Kidney epithelial cell (primary cell): ENCODE measurements at places on chromosomes 5 and 9. TPM values are rescaled to one million over a fixed set of nuclear protein-coding genes. Genes with fewer than 3 reads are reported as not detected.

- no peak for DNase-seq
Observed at GRCh38 chr5:174229068-174229467, 183.6 kb downstream of the NSG2 start.

GRCh38 chr9:19493174-19493811 is 84.5 kb downstream of the ACER2 start:
- no peak for DNase-seq

- no peak for DNase-seq
Observed at GRCh38 chr5:172680921-172681320, 39.9 kb downstream of the NEURL1B start.

DNA sequence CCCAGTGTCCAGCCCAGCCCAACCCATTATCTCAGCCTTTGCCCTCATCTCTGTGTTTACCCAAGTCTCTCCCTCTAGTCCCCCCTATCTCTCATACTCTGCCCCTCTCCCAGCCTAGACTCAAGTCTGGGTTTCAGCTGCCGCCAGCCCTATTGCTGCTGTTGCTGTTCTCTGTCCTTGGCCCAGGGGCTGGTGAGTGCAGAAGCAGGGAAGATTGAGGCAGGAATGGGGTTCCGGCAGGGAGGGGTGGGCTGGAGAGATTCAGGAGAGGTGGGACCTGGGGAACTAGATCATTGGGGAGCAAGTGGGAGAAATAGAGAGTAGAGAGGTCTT is 702 bp downstream of the TMEM8B start:
- no peak for DNase-seq

GRCh38 chr5:132662925-132663770 is 5.2 kb downstream of the IL13 start:
- no peak for DNase-seq

GRCh38 chr9:23826120-23826629 is at the start of gene ELAVL2:
ELAVL2 (minus strand) TSS chr9:23826240; CDS start chr9:23762234, 64,006 bp downstream.
- peak; percentile 77 for DNase-seq

- DNase-seq: no peak
Observed at GRCh38 chr5:82168294-82168693, 109.9 kb downstream of the RPS23 start.

DNA sequence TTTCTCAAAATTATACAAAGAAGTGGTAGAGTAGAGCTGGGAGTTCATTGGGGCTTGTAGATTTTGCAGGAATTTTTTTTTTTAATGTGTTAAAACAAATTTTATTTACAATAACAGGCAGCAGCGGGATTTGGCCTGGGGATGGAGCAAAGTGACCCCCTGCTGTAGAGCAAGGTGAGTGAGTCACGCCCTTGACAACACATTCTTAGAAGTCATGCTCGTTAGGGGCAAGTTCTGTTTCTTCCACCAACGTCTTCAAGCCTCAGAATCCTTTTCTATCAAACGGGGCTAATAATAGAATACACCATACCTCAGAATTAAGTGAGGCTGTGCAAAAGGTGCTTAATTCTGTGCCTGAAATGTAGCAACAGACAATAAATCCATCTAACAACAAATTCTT is 1.1 kb upstream of the ANKDD1B start:
- DNase-seq: no peak

- DNase-seq: no peak
Observed at GRCh38 chr9:94900222-94901018, 173.9 kb downstream of the AOPEP start.

GRCh38 chr9:135265931-135266330 is 178.5 kb downstream of the OLFM1 start:
- DNase-seq: no peak

DNA sequence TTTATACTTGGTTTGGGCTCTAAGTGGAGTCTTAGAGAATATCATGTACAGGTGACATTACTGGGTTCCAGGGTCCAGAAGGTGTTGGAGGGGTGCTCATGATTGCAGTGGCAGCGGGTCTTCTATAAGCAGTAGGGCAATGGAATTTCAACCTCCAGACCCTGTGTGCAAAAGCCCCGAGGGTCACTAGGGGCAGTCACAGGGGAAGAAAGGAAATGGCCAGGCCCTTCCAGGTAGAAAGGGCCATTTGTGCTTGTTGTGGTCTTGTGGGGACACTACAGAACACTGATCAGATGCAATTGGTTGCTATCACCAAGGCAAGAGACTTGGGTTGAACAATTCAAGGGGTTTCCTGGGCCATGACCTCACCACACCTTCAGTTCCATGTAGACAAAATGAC is 283.4 kb downstream of the GADD45G start:
- DNase-seq: no peak

DNA sequence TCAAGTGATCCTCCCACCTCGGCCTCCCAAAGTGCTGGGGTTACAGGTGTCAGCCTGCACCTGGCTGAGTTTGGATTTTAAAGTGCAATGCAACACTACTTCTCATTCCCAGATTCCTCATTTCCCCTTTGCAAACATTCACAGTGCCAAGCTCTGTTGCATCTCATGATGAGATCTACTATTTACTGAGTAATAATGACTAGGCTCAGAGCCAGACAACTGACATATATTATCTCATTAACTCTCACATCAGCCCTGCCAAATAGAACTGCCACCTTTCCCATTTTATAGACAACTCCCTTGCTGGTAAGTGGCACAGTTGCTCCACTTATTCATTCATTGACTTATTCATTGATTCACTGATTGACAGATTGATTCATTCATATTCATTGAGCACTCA is 7.0 kb downstream of the PDE6A start:
- DNase-seq: no peak

SLC25A2 gene
- total RNA-seq: not detected in 2 replicates

PCDHA11 gene
- total RNA-seq: 0.48 and 1.2 TPM in 2 replicates

TMEM252 gene
- not detected in 2 replicates for total RNA-seq

EPB41L4B gene
- total RNA-seq: 9.6 and 11.0 TPM in 2 replicates
